ENCODE measurements at places on chromosomes 3 and 15.

GRCh38 chr15:48965972-48966371 lies 2.3 kb upstream of the SHC4 start:
- DNase-seq, result no peak

DNA sequence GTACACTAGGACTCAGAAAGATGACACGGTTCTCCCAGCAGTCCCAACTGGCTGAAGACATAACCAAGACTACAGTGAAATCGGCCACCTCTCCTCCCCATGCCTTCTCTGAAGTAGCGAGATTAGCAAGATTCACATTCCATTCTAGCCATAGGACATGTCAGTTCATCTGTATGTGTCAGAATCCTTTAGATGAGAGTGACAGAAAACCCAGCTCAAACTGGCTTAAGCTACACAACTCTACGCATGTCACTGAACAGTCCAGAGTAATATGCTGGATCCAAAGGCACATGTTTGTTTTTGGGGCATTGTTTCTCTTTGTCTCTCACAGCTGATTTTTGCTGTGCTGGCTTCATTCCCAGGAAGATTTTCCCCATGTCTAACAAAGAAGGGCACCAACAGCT lies 75.8 kb downstream of the RARB start:
- DNase-seq, result no peak

- DNase-seq, result no peak
These were observed 427.2 kb downstream of the ZIC1 start for GRCh38 chr3:147836330-147836729.

GRCh38 chr15:100008258-100008657 lies 275.0 kb upstream of the LYSMD4 start:
- no peak for DNase-seq

GRCh38 chr3:179299316-179299715 lies 23.5 kb upstream of the ZNF639 start:
- DNase-seq, result no peak

- DNase-seq, result no peak
These were observed 117.1 kb downstream of the TPRA1 start for GRCh38 chr3:127473244-127474024.

DNA sequence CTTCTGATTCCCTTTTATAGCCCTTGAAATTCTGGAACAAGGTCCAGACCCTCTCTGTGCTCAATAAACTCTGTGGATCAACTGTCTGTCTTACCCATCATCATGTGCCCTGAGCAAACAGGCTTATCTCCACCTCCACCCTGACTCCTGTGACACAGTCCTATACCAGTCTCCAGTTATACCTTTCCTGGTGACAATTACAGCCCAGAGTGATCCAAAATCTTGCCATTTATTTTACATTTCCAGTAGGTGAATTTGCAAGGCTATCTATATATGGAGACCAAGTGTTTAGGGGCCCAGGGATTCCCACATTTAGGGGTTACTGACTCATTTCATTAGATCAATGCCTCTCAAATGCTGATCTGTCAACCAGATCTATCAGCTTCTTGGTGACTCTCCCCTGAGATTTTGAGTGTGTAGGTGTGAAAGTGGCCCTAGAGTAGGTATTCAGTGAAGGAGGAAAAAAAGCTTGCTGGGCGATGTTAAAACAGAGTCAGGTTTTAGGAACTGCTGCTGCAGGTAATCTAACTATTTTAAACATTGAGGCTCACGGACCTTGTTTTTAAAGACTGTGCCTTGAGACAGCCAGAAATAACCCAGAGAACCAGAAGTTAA lies 229.6 kb upstream of the WNT5A start:
- DNase-seq, result no peak

All from activated naive CD4-positive, alpha-beta T cell (primary cell).